ENCODE measurements at places on chromosomes 6 and 20.

- no peak for DNase-seq
Measured at GRCh38 chr6:90375681-90376439, 79.2 kb upstream of the BACH2 start.

DNA sequence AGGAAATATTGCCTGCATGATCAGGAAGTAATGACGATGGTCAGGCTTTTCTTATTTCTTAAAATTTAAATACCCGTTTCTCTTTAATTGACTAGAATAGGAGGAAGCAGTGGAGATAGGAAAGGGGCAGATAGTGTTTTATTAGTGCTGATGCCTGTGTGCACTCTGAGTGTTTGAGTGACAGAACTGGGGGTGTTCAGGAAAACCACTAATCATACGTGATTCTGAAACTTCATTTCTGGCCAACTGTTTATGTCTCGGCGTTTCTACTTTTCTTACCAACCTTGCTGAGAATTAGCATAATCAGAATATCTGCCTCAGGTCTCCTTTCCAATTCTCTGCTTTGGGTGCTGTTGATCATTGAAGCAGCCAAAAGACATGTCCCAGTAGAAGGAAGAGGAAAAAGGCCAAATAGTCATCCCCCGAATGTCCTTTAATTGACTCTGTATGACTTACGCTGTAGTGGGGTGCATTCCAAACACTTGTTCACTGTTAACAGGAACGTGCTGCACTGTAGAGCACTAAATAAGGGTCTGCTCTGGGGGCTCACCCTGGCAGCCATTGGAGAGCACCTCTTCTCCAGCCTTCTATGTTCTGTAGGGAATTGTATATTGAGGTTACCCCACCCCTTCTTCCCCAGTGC, 152.9 kb downstream of the JARID2 start:
- DNase-seq, result no peak

DNA sequence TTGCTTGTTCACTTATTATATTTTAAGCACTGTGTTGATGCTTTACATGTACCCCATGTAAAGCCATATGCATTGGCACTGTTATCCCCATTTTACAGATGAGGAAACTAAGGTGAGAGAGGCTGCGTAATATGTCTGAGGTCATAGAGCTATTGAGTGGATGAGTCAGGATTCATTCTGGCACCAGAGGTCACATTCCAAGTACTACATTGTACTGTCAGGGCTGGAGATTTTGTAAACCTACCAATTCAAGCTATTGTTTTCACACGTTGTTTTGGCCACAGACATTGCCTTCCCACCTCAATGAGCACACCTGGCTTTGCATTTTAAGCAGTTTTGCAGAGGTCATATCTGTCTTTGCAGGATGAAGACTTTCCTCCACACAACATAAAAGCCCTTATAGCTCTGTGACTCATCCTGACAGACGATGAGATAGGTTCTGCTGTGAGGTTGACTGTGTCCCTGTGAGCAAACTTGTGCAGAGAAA, 33.2 kb downstream of the ANKS1A start:
- no peak for DNase-seq

GRCh38 chr6:143337201-143337949, 113.1 kb downstream of the ADAT2 start:
- DNase-seq, result no peak

DNA sequence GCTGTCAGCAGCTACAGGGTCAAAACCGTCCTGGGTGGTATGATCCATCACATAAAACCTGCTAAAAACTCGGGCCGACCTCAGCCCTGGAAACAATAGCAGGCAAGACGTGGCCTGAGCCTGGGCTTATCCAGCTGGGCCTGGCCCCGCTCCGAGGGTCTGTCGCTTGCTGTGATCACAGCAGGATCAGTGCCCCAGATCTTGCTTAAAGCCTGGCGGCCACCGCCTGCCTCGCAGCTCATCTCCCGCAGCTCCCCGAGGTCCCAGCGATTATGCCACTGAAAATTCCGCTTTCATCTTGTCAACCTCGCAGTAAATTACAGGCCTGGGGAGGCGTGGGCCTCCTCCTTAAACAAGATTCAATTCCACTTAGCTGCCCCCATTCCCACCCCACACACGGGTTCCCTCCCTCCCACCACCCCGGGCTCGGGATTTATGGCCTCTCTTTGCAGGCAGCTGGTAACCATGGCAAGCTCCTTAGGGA, 40.1 kb downstream of the CDH22 start:
- DNase-seq, result no peak

GRCh38 chr6:161198783-161199460, 74.9 kb downstream of the AGPAT4 start:
- DNase-seq, result no peak

- DNase-seq, result no peak
Measured at GRCh38 chr20:17327185-17328148, 100.6 kb downstream of the PCSK2 start.

DNA sequence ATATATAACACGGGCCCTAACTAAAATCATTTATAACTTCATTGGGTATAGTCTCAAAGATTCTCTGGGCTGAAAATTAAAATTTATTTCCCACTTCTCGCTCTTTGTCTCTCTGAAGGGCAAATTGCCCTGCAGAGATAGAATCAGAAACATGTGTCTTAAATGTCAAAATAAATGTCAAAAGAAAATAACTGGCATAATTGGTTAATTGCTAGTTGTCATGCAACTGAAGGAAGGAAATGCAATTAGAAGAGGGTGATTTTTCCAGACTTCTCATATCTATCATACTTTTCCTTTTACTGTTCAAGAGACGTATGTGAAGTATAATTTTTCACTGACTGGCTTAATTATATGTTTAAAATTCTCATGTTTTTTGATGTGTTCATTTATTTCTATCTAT, 80.3 kb upstream of the HMGCLL1 start:
- no peak for DNase-seq

DNA sequence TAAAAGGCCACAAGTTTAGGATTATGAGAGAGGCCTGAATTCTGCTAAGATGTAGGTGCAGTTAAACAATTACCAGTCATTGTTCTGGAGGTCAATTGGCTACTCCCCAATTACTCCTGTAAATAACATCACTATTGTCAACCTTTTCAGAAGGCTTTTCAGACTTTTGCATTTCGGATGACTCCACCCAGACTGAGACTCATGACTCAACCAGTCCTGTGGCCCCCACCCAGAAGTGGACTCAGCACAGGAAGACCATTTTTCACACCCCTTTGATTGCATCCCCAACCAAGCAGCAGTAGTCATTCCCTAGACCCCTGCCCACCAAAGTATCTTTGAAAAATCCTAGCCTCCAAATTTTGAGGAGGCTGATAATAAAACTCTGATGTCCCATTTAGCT, 139.3 kb upstream of the SLC22A16 start:
- DNase-seq, result no peak
